ENCODE measurements at places on chromosomes 4 and X. TPM values are rescaled to one million over a fixed set of nuclear protein-coding genes. Genes with fewer than 3 reads are reported as not detected.

Gene ARR3
- polyA plus RNA-seq: not detected

Gene NPY2R
- polyA plus RNA-seq: 1.2 TPM

Gene NLRP2B
- polyA plus RNA-seq: not detected

Gene CYP4V2
- 5.8 TPM for polyA plus RNA-seq

Gene NAP1L2
- polyA plus RNA-seq: 54.4 TPM

Gene TMPRSS11D
- polyA plus RNA-seq: not detected

Gene NDST4
- 1.3 TPM for polyA plus RNA-seq

Gene GLA
- polyA plus RNA-seq: 39.0 TPM

Gene BEX1
- 1,035 TPM for polyA plus RNA-seq

Gene ZNF141
- polyA plus RNA-seq: 19.0 TPM

Gene LSM6
- 111 TPM for polyA plus RNA-seq

Gene POLN
- 1.1 TPM for polyA plus RNA-seq

Gene RS1
- not detected for polyA plus RNA-seq

Gene TKTL1
- 0.14 TPM for polyA plus RNA-seq

Gene ENAM
- polyA plus RNA-seq: 0.18 TPM

Gene IL3RA
- polyA plus RNA-seq: not detected

Gene ARX
- polyA plus RNA-seq: 42.8 TPM

Gene SMIM14
- polyA plus RNA-seq: 42.3 TPM

Gene NLGN4X
- 18.0 TPM for polyA plus RNA-seq

Gene H2BW2
- polyA plus RNA-seq: not detected

Gene HDX
- 2.1 TPM for polyA plus RNA-seq

Gene TRO
- polyA plus RNA-seq: 361 TPM

Gene HTN3
- not detected for polyA plus RNA-seq

Gene TSC22D3
- polyA plus RNA-seq: 96.8 TPM

Gene TFDP3
- polyA plus RNA-seq: not detected

Gene MAGEA10
- polyA plus RNA-seq: not detected

Gene TMPRSS11A
- not detected for polyA plus RNA-seq

Gene AP1S2
- polyA plus RNA-seq: 160 TPM

Gene TRPC5OS
- 0.44 TPM for polyA plus RNA-seq

Gene AFF1
- polyA plus RNA-seq: 0.94 TPM

Gene SASH3
- polyA plus RNA-seq: not detected

Gene HTT
- polyA plus RNA-seq: 11.5 TPM

Gene FGD1
- 9.8 TPM for polyA plus RNA-seq

Gene ZFYVE28
- 2.4 TPM for polyA plus RNA-seq

Gene ARHGEF38
- not detected for polyA plus RNA-seq

Gene TBC1D8B
- polyA plus RNA-seq: 2.1 TPM

Gene ASMT
- 1.8 TPM for polyA plus RNA-seq

Gene DDIT4L
- polyA plus RNA-seq: not detected

Gene CT45A2
- polyA plus RNA-seq: not detected

Gene MAMLD1
- polyA plus RNA-seq: 2.0 TPM

Gene SUPT20HL1
- polyA plus RNA-seq: not detected

Gene HSPA4L
- polyA plus RNA-seq: 13.0 TPM

Gene SLC7A11
- 0.46 TPM for polyA plus RNA-seq

Gene BTK
- not detected for polyA plus RNA-seq

Gene SPATA4
- polyA plus RNA-seq: not detected

Gene MID1
- 16.6 TPM for polyA plus RNA-seq

Gene JAKMIP1
- polyA plus RNA-seq: 19.5 TPM

Gene MAOB
- polyA plus RNA-seq: not detected

Measured in neural cell (in vitro differentiated cells).